Upper lobe of left lung (tissue), 6 donors: ENCODE measurements at places on chromosomes 12 and 14. TPM values are rescaled to one million over a fixed set of nuclear protein-coding genes. Genes with fewer than 3 reads are reported as not detected.

DNA sequence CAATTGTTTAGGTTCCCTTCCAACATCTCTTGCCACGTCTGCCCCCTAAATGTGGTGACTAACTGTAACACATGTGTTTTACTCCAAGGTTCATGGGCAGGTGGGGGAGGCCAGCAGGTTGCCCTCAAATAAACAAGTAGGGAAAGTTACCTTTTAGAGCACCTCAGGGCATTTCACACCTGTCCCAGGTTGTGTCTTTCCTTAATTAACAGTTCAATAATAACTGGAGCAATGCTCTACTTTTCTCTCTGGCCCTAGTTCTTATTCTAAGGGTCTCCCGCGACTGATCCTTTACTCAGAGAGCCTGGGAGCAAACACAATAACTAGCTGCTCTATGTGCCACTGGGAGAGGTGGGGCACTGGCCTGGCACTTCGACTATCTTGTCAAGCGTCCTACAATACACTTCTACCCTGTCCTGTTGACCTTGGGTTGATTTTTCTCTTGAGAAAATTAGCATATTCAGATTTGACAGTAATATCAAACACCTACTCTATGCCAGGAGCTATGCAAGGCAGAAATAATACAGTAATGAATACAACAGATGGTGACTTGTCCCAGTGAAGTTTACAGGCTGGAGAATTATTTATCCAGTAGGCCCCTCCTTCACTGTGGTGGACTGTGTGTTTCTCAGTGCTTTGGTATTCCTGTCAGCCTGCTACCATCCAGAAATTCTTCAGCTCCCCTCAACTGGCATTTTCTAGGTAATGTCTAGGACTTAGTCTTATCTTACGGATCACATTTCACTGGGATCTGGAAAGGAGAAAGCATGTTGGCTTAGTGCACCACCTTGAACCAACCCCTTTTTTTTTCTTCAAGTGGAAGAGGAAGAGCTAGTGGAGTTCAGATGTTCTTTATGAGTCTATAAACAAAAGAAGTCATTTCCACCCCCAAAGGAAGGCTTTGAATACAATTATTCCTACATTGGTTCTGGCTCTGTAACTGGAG lies 202.6 kb downstream of the CRADD start:
- no peak for DNase-seq

DNA sequence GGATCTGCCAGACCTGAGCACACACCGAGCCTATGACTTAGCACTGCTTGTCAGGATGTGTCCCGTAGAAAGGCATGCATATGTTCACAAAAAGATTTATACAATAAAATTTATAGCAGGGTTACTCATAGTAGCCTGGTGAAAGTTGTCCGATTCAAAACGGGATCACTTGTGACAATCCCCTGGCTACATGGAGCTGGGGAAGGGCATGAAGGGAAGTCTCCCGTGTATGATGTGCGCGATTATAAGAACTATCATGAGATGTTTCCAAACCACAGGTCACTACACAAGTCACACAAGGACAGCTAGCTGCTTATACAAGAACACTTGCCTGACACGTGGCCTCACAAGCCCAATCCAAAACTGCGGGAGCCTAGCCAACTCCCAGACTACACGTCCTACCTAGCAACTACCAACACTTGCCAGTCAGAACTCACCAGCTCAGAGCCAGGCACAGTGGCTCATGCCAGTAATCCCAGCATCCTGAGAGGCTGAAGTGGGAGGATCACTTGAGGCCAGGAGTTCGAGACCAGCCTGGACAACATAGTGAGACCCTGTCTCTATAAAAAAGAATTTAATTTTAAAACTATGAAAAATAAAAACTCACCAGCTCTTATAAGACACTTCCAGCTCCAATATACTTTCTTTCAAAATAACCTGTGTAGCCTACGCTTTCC lies 7.5 kb upstream of the CDCA4 start:
- DNase-seq = no peak

- DNase-seq = no peak
These were observed 2.5 kb upstream of the RAP1B start for GRCh38 chr12:68608191-68608590.

- DNase-seq = no peak
These were observed 43.0 kb downstream of the SPRING1 start for GRCh38 chr12:116694653-116695463.

DNA sequence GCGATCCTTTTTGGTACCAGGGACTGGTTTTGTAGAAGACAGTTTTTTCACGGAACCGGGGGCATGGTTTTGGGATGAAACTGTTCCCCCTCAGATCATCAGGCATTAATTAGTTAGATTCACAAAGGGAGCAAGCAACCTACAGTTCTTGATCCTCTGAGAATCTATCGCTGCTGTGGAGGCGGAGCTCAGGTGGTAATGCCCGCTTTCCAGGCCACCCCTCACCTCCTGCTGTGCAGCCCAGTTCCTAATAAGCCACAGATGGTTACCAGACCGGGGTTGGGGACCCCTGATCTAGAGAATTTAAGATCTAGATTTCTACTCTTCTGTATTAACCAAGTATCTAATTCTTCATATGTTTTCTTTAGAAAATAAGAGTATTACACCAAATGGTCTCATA lies 4.8 kb downstream of the ARHGAP5 start:
- no peak for DNase-seq

DNA sequence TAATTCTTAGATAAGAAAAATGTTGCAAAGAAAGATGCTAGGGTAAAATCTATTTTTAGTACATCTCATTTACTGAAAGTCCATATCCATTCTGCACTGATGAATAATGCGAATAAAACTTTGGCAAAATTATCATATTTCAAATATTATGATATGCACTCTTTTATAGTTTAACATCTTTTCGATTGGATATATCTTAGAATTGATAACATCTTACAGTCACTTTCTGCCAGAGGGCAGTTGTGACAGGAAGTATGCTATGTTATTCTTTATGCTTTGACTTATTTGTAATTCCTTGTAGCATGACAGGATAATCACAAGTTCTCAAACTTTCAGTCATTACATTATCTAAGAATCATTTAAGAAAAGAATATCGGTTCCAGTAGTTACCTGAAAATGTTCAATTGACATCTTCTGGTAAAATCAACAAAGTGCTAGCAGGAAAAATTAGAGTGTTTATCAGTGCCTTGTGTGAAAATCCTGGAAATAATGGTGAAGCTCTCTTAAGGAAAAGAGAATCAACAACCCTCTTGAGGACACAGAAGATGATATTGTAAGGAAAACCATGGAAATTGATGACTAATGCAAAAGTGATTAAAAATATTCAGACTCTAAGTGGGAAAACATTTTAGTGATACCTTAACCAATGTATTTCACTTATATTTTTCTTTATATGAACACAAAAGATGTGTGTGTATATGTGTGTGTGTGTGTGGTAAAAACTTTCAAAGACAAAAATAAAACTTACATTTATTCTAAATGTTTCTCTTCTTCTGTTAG lies 95.5 kb downstream of the SLC6A15 start:
- no peak for DNase-seq

DNA sequence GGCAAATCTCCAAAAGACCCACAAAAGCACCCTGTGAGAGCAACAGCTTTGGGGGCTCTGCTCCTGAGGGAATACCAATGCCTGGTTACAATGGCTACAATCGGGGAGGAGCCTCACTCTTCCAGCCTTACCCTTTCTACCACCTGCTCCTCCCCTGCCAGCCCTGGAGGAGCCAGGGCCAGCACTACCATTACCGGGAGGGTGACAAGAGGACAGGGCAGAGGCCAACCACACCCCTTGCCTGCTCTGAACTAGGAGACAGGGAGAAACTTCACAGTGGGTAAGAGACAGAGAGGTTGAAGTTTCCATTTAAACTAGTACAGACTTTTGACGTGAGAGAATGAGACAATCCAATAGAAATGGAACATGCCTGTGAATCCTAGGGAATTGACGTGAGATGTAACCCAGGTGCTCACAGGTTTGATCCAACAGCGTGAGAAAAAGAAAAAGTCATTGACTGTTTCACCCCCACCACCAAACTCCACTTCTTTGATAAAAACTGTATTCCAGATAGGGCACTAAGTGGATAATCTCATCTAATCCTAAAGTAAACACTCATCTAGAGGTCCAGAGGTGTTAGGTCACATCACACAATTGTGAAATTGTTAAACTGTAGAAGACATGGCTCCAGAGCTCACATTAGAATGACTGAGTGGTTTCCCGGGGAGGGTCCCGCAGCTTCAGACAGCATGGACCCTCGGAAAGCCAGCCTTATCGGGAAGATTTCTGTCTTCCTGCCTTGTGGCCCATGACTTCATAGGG lies 8.4 kb upstream of the TC2N start:
- DNase-seq = no peak

Gene BCL11B
- 2.2 TPM for total RNA-seq

Gene PLCZ1
- total RNA-seq = not detected

Gene WNT5B
- total RNA-seq = 9.7 TPM

DNA sequence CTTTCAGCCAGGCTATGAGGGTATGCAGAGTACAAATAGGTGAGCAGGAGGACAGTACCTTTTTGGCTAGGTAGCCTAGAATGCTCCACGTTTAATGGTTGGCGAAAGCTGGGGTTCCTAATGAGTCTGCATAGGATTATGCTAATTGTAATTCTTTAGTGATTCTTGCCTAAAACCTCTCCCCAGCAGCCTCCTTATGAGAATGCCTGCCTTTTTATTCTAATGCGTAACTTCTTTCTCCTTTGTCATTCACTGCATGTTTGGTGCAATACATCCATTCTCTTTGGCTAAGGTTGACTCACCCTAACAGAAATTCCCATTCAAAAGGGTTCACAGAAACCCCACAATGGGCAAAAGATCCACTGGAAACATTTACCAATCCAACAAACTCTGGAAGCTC lies 752.2 kb downstream of the FSCB start:
- DNase-seq = no peak

Gene OTOGL
- 0.20 TPM for total RNA-seq

Gene DBX2
- not detected for total RNA-seq

DNA sequence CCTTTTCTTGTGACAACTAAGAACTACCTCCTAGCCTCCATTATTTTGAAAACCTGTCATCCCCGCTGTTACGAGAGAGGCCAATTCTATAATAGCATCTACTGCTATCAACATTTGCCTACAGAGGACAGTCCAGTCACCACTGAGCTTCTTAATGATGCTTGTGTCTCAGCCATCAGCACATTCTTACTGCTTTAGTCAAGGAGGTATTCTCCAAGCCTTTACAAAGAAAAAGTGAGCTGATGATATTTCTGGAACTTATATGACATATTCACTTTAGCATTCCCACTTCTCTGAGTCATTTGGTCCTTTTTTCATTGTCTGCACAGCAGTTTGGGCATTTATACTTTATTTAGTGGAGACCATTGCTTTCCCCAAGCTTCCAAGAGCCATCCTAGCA lies 497.7 kb upstream of the RPL10L start:
- no peak for DNase-seq

- DNase-seq = no peak
These were observed 7.9 kb upstream of the POU6F1 start for GRCh38 chr12:51225771-51226170.

Gene TMEM121
- total RNA-seq = 3.8 TPM

GRCh38 chr14:100583245-100583644 lies 4.0 kb downstream of the BEGAIN start:
- DNase-seq = no peak

DNA sequence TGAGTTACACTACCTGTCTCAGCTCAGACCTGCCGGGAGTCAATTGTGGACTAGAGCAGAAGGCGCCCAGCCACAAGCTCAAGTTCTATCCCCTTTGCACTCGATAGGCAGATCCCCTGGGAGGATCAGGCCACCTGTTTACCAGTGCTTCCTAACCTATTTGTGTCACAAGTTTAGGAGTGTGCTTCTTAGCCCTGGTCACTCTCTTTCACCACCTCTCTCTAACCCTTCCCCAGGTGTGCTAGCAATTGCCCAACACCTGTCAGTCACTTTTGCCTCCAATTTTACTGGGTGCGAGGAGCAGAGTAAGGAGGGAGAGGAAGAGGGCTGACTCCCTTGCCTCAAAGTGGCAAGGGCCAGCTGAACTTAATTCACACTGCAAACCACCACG lies 745 bp upstream of the NAA30 start:
- no peak for DNase-seq

GRCh38 chr14:96131836-96132235 lies 72.8 kb upstream of the BDKRB2 start:
- no peak for DNase-seq

- no peak for DNase-seq
These were observed 703 bp downstream of the TMED10 start for GRCh38 chr14:75175677-75176141.

- DNase-seq = no peak
These were observed 825 bp upstream of the CCDC85C start for GRCh38 chr14:99604766-99605298.

Gene SAMD4A
- total RNA-seq = 68.3 TPM

GRCh38 chr12:12336049-12336411 lies 14.0 kb downstream of the MANSC1 start:
- no peak for DNase-seq

GRCh38 chr12:57226588-57227314 lies 2.8 kb upstream of the SHMT2 start:
- DNase-seq = peak; percentile 57

DNA sequence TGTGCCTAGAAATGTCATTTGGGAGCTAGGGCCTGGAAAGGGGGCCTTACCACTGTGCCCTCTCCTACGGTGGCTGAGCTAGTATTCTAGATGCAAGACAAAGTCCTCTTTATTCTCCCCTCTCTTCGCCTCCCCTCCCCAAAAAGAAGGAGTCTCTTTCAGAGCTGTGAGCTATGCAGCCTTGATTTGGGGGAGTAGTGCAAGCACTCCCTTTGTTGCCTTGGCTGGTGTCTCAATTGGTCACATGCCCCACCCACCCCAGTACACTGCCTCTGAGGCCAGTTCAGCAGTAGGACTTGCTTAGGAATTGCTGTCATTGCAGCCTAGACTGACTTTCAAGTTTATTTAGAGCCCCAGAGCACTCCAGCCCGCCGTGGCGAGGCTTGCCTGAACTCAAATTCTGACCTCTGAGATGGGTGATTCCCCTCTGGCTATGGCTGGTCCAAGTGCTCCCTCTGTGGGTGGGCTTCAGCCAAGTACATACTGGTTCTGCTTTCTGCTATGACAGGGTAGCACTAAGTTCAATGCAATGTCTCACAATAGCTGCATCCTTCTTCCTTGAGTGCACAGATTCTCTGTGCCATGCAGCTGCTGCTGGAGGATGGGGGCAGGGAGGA lies 37.0 kb upstream of the FBXO33 start:
- DNase-seq = peak; percentile 22

DNA sequence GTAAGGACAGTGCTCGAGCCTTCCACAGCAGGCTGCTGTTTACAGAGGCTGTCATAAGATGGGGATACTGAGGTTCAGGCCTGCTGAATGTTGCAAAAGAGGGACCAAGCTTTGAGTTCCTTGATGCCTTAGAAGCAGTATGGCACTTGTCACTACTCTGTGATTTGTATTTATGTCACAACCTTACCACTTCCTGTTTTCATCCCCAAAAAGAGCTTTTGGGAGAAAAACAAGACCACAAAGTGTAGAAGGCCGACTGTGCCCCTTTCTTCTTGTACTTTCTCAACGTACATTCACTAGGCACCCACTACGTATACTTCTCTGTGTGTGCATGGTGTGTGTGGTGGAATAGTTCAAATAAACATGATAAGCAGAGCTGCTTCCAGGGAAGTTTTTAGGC lies 90.1 kb downstream of the DRAM1 start:
- no peak for DNase-seq

GRCh38 chr12:2876431-2877046 lies 435 bp downstream of the FOXM1 start:
- no peak for DNase-seq

GRCh38 chr14:102233081-102233480 lies 71.9 kb downstream of the MOK start:
- DNase-seq = no peak

Gene CD69
- 23.0 TPM for total RNA-seq

Gene TEX52
- total RNA-seq = not detected

GRCh38 chr12:12686472-12686871 lies 9.5 kb downstream of the GPR19 start:
- no peak for DNase-seq

Gene BAZ1A
- total RNA-seq = 44.3 TPM

GRCh38 chr14:33569821-33570687 lies 380.8 kb downstream of the EGLN3 start:
- no peak for DNase-seq
